Inflammatory macrophage (primary cell): ENCODE measurements at places on chromosomes 1 and 21.

DNA sequence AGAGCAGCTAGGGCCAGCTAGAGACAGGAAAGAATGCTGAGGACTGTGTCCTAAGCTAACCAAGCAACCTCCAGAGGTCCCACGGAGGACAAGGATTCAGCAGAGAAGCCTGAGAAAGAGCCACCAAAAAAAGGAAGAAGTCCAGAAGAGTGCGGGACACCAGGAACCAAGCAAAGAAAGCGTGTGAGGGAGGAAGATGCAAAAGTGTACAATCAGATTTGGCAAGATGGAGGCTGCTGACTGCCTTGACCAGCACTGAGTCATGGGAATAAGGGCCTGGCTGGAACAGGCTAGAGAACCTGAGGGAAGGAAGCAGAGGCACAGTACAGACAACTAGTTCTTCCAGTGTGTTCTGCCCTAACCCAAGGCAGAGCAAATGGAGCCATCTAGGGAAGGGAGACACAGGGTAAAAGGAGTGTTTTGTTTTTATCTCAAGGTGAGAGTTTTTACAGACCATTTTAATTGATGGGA lies 18.5 kb downstream of the TP53BP2 start:
- peak; percentile 77 for DNase-seq

DNA sequence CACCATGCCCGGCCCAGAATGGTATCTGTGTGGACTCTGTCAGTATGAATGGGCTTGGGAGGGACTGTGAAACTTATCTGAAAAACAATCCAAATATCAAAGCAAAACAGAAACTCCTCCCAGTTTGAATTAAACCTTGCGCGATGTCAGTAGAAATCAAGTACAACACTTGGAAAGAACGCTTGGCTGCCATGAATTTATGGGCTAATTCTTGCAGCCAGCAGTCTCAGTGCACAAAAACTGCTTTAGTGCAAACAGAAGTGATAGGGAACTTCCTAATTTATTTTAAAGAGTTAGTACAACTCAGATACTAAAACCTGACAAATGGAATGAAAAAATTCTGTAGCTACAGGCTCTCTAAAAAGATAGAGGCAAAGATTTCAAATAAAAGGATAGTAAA lies 8.5 kb downstream of the CLCA1 start:
- no peak for DNase-seq

DNA sequence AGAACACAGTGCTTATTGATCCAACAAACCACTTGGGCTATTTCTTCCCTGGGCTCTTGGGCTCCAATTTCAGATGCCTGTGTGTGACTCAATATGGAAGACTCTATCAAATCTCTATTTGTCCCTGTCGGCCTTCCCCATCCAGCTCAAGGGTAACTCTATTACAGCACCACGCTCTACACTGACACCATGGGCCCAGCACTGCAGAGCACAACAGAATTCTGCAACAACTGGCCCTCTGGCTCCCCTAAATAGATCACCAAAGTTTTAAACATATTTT lies 51.7 kb downstream of the CAPZB start:
- DNase-seq = no peak

GRCh38 chr1:31593136-31593665 lies 16.9 kb downstream of the TINAGL1 start:
- no peak for DNase-seq
